Non-pigmented ciliary epithelial cell (primary cell): ENCODE measurements at places on chromosomes 3 and 15.
A peak's percentile ranks its signal among the peaks of the same experiment; 100 is the strongest.

DNA sequence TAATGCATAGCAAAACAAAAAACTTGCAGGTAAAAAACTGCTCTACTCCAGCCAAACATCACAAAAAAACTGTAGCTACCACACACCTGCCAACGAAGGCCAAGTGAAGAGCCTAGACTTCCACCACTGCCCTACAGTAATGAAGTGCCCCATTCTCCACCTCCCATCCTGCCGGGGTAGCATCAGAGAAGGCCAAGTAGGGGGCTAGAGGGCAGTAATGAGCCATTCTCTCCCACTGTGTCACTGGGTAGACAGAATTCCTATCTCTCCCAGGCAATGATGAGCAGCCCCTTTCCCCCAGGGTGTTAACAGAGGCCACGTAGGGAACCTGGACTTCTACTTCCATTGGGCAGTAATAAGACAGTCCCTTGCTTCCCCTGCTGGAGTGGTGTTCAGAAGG, 9.5 kb downstream of the SEC22C start:
- DNase-seq = no peak

DNA sequence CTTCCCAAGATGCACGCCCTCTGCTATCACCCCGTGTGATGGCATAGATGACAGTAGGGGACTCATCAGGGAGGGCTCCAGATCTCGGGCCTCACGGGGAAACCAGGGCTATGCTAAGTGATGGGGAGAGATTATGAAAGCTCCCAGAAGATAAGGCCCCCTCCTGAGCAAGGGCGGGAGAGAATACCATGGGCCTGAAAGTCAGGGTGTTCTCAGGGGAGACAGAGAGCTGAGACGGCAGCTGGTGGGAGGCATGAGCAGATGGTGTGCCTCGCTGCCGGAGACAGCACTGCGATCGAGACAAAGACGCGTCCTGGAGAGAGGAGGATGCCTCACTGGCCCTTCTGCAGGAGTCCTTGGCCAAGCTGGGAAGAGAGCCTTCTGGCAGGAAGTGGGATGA, 106.5 kb upstream of the ADPGK start:
- DNase-seq = no peak

DNA sequence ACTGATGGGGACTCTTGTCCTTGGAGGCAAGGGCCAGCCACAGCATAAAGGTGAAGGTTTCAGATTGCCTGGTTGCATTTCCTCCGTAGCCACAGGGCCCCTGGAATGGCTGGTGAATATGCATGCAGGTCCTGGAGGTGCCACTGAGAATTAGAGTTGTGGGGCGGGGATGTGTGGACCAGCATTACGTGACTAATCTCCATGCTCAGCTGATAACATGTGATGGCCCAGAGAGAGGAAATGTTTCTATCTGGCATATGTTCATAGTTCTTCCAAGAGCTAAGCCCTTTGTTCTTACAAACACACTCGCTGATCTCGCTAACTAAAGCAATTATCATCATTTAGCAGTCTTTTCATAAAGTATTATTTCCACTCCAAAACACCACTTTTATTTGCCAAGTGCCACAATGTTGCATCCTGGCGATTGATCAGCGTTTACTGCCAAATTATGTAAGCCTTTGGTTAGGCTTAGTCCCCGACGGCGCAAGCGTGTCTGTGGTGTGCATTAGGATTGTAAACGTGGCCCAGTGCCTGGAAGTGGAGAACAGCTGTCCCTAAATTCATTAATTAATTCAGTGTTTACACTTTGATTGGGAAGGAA, 55.9 kb downstream of the CGNL1 start:
- DNase-seq = no peak

- DNase-seq = no peak
Measured at GRCh38 chr15:89098281-89098680, 10.0 kb downstream of the ABHD2 start.

- no peak for DNase-seq
Measured at GRCh38 chr3:68007621-68008226, 353.3 kb upstream of the SUCLG2 start.

DNA sequence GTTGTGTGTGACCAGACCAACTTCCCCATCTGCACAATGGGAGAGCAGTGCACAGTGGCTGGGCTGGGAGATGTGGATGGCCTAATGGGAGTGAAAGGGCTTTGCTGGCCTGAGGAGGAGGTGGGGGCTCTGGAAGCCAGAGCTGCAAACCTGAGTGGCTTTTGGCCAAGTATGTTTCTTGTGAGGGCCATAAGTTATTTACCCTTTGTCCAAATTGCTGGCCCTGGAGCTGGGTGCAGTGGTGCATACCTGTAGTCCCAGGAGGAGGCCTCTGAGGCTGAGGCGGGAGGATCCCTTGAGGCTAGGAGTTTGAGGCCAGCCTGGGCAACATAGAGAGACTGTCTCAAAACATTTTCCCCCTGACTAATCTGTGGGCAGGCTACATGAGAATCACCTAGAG, 129.1 kb downstream of the WNT7A start:
- DNase-seq = no peak

GRCh38 chr3:77780278-77780996, 740.5 kb downstream of the ROBO2 start:
- no peak for DNase-seq

DNA sequence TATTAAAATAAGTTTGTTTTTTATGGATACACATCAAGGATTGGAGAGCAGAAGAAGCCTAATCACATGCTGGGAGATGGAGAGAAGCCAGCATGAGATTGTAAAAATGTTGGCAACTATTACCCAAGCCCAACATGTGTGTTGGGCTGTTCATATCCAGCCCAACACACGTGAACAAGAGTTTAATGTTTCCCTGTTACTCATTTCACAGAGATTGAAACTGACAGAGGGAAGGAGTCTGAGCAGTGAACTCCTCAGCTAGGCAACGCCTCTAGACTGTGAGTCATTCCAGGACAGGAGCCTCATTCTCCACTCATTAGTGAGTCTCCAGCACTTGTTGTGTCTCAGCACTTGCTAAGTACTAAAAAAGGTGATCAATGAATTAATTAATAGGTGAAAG, 43.2 kb upstream of the CMSS1 start:
- DNase-seq = peak; percentile 70

DNA sequence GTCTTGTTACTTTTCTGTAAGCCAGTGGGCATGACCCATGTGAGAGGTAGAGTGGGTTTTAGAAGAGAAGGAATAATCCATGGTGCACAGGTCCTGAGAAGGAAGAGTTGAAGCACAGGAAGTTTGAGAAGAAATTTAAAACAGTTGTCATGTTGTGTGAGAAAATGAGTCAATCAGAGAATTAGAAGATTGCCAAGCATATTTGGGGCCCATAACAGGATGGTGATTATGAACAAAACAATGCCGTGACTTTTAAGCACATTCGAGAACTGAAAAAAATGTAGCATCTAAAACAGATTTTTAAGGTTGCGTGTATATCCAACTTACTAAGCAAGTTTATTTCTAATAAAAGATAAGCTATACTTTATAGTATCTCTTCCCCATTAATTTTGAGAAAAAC, 198.7 kb downstream of the RORA start:
- no peak for DNase-seq
